ENCODE measurements at places on chromosomes 2 and 18. TPM values are rescaled to one million over a fixed set of nuclear protein-coding genes. Genes with fewer than 3 reads are reported as not detected.

The CPLX4 gene
- total RNA-seq = not detected

DNA sequence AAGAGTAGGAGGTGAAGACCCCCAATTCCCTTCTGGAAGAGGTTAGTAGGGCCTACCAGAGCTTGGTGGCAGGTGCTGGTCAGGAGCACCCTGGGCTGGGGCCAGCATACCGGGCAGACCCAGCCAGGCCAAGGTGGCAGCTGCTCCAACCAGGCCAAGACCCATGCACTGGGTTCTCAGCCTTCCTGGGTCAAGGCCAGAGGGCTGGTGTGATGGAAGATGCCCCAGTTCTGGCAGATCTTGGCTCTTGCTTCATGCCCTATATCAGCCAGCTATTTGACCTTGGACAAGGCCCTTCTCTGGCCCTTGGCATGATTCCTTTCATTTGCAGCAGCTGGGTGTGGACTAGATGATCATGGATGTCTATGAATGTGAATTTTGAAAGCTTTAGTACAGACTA, 57.7 kb downstream of the PRKCE start:
- no peak for DNase-seq

The ZNF804A gene
- total RNA-seq = not detected

- DNase-seq = no peak
Measured at GRCh38 chr18:24930478-24930877, 421.5 kb downstream of the ZNF521 start.

DNA sequence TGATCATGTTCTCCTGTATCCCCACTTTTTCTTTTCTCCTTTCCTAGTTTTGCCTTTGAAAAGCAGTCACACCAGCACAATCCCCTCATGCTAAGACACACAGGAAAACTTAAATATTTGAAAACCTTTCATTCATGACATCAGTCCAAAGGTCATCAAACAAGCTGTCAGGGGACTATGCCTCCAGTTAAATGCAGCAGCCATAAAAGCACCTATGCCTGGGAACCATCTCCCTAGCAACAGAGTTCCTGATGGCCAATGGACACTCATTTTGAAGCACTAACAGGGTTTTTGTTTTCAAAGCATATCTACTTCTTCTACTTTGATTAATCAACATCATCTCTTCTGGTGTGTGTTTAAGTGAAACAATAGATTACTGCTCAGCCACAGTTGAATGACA, 286.4 kb upstream of the PARD3B start:
- DNase-seq = no peak

- DNase-seq = no peak
Measured at GRCh38 chr2:216920937-216921456, 61.1 kb upstream of the TNP1 start.

GRCh38 chr2:8882094-8882493, 44.7 kb upstream of the KIDINS220 start:
- peak; percentile 21 for DNase-seq

DNA sequence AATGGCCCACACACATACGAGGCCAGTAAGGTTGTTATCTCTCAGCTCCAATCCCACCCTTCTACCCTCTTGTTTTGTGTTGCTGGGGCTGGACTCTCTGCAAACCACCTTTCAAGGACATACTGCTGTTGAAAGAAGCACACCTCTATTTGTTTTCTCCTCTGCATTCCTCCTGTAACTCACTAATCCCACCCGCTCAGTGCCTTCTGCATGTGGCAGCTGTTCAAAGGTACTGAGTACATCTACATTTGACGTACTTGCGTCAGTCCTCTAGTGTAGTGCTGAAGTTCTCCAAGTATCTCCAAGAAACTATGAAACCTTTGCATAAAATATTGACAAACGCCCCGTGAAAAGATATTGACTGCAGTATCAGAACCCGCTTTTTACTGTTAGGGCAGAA, 310.6 kb downstream of the AFF3 start:
- DNase-seq = no peak

- DNase-seq = peak; percentile 55
Measured at GRCh38 chr2:227890495-227891079, 19.2 kb downstream of the DAW1 start.

DNA sequence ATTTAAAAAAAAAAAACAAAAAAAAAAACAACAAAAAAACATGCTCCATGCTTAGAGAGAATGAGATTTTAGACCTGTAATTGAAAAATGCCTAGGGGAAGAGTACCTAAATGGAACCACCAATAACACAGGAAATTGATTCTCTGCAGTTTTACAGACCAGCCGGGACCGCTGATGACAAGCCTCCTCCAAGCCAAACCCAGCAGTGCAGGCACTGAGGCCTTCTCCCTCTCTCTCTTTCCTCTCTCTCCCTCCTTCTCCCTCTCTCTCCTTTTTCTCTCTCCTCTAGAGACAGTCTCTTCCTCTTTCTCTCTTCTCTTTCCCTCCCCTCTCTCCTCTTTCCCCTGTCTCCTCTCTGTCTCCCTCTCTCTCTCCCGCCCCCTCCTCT, 228.8 kb upstream of the COPS8 start:
- DNase-seq = no peak

GRCh38 chr2:29023188-29023587, 42.1 kb downstream of the TOGARAM2 start:
- no peak for DNase-seq

DNA sequence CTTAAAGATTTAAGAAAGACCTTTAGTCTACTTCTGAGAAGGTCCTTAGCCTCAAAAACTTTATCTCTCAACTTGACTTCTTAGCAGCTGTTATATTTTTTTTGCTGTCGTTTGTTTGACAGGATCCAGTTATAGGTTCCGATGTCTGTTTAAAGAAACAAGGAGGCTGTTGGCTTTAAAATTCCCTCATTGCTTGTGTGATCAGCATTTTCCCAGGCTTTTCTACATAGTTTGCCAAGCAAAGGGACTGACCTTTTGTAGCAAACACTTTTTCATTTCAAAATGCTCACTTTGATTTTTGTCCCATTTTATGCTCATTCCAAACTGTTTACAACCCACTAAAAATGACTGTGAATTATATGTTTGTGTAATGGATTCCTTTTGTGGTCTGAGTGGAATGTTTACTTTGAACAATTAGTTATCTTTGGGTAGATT, 394.9 kb downstream of the ARHGAP15 start:
- DNase-seq = no peak

DNA sequence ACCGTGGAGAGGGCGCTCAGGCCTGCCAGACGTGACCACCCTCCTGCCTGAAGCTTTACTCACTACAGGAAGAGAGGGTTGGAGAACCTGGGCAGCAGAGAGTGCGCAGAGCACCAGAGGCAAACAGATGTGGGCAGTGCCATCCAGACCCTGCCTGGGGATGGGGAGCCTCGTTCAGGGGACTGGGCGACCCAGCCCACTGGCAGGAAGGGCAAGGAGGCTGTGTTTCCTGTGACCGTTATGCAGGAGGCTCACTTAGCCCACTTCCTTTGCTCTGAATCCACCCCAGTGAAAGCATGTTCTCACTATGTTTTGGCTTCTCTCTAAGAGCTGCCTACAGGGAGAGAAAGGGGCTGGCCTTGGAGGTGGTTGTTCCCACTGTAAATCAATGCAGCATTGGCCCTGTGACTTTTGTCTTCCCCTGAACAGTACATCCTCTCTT, 23.0 kb upstream of the ACKR3 start:
- DNase-seq = no peak

DNA sequence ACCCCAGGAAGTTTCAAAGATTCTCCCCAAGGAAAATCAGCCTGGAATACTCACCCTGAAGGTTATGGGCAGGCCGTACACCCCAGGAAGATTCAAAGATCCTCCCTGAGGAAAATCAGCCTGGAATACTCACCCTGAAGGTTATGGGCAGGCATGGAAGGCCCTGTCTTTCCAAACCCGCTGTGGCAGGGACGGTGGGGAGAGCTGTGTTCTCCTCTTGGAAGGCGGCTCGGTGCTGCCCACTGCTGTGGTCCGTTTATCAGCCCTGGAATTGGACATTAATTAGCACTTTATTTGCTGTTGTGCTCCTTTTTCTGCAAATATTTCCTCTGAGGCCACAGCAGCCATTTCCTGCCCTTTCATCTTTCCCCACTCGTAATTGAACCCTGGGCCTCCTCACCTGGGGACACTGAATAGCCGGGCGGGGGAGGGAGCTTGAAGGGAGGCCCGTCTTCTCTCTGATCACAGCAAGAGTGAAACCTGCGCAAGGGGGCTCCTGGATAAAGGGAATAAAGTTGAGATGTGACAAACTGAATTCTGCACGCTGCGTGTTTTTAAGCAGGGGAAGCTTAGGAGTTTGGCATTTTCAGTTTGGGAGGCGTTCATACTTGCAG, 308.7 kb upstream of the SALL3 start:
- DNase-seq = no peak

DNA sequence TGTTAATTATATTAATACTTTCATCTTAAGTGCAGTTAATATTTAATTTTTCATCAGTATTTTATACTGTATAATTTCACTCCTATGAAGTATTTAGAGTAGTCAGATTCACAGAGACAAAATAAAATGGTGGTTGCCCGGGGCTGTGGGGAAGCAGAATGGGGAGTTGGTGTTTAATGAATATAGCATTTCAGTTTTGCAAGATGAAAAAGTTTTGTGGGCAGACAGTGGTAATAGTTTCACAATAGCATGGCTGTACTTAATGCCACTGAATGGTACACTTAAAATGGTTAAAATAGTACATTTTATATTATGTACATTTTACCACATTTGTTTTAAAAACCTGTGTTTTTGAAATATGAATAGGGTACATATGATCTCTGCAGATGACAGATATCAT, 31.2 kb downstream of the CFAP221 start:
- DNase-seq = no peak

DNA sequence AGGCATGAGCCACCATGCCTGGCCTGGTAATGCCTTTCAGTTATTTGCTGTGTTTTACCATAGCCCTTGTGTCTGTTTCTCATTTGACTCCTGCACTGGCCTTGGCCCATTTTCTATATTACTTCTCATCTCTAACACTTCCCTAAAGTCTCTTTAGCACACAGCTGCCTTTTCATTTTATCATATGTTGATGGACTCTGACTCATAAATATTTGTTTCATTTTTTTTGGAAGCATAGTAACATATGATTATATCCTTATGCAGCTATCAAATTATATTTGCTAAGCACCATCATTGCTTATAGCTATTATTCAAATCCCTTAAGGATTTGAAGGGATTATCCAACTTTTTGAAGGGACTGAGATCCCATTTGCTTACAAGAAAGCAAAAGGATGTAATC, 320.3 kb downstream of the GPD2 start:
- DNase-seq = no peak

DNA sequence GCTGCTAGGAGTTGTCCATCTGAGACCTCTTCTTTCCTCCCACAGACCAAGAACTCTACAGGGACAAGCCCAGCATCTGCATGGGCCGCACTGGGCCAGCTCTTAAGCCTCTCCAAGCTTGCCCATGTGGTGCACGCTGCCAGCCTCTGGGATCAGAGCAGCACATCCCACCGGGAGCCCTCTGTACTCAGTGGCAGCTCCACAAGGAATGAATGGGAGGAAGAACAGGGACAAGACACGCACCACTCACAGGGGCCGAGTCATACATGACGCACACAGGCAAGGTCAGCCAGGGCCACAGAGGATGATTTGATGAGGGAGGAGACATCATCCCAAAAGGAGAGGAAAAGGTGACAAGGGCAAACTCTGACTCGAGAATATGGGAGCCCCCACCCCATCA, 268.3 kb downstream of the KLHL29 start:
- DNase-seq = no peak

The MREG gene
- total RNA-seq = 1.9 TPM

The C2orf92 gene
- total RNA-seq = 2.3 TPM

GRCh38 chr18:46224181-46224775, 120.1 kb downstream of the HAUS1 start:
- DNase-seq = no peak

DNA sequence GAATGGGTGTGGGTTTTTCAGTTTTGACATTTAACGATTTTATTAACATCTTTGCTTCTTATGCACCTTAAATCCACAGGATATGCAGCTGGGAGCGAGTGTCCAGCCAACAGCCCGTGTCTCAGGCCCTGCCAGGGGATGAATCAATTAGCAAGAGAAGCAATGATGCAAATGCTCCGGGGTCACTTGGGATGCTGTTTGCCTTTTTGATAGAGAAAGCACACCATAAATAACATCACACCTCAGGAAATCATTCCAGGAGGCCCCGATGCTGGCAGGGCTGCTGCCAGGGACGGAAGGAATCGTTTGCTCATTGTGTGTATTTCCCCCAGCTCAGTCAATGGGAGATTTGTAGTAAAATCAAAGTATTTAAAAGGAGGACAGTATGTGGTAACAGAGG, 394.0 kb upstream of the HNRNPA3 start:
- DNase-seq = peak; percentile 76

- DNase-seq = no peak
Measured at GRCh38 chr2:95698146-95698545, 106.3 kb downstream of the TRIM43 start.

The ANKRD62 gene
- total RNA-seq = not detected

DNA sequence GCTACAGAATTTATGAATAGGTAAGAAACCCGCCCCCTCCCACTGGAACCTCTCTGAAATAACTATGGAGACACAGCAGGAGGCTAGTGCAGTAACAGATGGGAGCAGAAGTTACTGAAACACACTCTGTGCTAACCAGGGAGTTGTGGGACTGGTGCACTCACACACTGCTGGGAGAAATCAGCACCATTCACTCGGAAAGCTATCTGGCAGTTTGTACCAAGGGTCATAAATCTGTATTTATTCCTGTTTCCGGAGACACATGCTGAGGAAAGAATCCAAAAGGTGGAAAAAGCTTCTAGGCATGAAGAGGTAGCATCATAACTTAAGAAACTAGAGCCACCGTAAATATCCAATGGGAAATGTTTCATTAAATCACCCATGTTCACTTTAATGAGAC, 39.9 kb downstream of the TGFA start:
- no peak for DNase-seq

DNA sequence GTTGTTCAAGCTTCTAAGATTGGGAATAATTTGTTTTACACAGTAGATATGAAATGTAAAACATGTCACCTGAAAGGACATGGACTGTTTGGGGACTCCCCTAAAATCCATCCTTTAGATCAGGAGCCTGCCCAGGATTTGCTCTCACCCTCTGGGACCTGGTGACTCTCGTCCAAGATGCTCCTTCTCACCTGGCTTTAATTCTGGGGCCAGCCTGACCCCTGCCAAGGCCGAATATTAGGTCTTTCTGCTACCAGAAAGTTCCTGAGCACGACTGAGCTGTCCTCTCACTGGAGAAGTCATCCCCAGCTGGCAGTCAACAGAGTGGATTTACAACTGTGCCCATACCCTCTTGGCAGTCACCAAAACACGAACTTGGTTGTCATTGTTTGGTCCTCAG, 25.3 kb downstream of the PTPN18 start:
- DNase-seq = no peak

- no peak for DNase-seq
Measured at GRCh38 chr2:217105733-217106649, 246.1 kb upstream of the TNP1 start.

DNA sequence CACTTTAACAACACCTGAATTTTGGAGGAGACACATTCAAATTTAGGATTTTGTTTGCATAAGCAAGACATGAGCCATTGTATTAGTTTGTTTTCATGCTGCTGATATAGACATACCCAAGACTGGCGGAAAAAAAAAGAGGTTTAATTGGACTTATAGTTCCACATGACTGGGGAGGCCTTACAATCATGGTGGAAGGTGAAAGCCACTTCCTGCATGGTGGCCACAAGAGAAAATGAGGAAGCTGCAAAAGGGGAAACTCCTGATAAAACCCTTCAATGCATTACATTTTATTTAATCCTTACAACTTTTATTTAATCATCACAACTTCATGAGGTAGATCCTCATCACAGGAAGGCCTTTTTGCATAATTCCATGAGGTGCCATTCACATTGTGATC, 242.0 kb upstream of the STON1 start:
- DNase-seq = no peak

Data from dermis microvascular lymphatic vessel endothelial cell (primary cell).